NCI-H2081 treated with DMSO at 0.1 percent for 48 hours (cell line): ENCODE measurements at places on chromosomes 12 and 14.

DNA sequence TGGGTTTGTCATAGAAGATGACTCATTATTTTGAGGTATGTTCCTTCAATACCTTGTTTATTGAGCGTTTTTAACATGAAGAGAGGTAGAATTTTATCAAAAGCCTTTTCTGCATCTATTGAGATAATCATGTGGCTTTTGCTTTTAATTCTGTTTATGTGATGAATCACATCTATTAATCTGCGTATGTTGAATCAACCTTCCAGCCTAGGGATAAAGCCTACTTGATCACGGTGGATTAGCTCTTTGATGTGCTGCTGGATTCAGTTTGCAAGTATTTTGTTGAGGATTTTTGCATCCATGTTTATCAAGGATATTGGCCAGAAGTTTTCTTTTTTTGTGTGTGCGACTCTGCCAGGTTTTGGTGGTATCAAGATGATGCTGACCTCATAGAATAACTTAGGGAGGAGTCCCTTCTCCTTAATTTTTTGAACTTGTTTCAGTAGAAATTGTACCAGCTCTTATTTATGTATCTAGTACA is 602.6 kb downstream of the SNAPC1 start:
- no peak for DNase-seq

GRCh38 chr12:28180786-28181185 is 9.5 kb upstream of the CCDC91 start:
- no peak for DNase-seq

DNA sequence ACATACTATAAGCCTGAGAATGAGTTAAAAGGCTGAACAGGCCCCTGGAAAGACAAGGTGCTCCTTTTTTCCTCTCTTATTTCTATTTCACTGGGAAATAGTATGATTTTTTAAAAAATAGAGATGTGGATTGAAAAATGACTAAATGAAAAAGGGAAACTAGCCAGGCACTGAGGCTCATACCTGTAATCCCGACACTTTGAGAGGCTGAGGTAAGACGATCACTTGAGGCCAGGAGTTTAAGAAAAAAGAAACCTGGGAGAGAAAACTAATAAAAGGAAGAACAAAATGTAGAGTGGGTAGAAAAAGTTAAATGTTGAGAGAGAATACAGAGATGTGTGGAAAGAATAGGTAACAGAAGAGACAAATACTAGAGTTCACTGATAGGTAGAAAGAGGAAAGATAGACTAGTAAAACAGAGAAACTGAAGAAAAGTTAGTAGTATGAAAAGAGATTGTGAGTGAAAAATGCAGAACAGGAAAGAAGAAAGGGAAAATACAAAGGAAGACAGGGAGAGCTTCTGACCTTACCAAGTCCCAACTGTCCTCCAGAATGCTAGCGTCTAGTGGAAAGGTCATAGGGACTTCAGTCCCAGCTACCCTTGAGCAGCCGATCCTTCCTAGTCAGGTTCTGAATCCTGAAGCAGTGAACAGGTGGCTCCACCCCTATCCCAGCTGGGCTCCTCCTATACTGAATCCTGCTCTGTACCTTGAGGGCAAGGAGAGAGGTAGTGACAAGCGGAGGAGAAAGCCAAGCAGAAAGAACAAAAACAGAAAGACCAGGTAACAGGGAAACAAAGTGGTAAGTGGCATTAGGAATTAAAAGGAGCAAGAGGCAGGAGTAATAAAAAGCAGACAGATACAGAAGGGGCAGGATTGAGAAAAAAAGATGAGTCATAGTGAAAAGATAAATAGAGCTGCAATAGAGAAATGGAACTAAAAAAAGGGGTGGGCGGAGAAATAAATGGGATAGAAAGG is 7.3 kb downstream of the TMEM116 start:
- no peak for DNase-seq

DNA sequence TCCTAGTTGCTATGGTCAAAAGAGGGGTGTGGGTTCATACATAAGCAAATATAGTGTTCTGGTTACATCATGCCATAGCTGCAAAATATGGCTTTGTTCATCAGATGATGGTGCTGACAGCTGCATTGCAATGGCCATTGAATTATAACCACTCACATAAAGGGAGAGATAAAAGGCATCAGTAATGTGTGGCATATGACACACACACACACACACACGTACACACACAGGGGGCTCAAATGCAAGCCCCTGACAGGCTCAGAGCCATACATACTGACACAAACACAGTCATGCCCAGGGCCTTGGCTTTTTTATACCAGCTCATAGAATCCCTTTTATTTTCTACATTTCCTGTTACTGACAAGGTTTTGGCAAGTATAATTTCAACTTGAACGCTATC is 698.9 kb downstream of the BCL11B start:
- DNase-seq: no peak

- DNase-seq: no peak
Measured at GRCh38 chr12:57040750-57041149, 9.2 kb downstream of the MYO1A start.

DNA sequence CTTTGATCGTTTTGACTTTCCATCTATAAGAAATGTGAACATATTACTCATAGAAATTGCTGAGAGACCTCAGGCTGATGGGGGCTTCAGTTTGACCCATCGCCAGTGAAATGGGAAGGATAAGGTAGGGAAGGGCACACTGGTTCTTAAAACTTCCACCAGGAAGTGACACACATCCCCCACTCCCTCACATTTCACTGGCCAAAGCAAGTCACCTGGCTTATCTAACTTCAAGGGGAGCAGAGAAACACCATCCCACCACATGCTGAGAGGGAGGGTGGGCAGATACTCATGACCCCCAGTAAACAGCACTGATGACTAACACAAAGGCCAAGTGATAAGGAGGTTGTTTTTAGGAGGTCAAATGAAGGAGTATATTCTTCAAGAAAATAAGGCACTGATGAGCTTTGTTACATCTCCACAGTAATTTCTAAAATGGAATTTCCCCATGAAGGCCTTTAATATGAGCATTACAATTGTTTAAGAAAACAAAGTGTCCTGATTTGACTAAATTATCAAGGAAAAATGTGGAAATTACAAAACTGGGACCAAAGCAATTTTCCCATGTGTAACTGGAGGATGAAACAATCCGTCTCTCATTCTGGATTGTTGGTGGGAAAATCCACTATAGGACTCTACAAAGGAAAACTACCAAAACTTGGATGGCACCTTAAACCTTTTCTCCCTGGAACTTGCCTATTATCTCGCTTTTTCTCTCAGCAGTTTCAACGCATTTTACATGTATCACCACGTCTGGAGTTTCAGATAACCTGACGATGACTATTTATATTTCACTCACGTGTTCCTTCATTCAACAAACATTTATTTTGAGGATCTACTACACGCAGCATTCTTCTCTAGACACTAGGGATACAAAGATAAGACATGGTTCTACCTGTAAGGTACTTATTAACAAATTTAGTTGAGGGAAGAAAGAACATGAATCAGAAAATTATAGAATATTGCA is 91.8 kb upstream of the EEA1 start:
- DNase-seq: no peak

DNA sequence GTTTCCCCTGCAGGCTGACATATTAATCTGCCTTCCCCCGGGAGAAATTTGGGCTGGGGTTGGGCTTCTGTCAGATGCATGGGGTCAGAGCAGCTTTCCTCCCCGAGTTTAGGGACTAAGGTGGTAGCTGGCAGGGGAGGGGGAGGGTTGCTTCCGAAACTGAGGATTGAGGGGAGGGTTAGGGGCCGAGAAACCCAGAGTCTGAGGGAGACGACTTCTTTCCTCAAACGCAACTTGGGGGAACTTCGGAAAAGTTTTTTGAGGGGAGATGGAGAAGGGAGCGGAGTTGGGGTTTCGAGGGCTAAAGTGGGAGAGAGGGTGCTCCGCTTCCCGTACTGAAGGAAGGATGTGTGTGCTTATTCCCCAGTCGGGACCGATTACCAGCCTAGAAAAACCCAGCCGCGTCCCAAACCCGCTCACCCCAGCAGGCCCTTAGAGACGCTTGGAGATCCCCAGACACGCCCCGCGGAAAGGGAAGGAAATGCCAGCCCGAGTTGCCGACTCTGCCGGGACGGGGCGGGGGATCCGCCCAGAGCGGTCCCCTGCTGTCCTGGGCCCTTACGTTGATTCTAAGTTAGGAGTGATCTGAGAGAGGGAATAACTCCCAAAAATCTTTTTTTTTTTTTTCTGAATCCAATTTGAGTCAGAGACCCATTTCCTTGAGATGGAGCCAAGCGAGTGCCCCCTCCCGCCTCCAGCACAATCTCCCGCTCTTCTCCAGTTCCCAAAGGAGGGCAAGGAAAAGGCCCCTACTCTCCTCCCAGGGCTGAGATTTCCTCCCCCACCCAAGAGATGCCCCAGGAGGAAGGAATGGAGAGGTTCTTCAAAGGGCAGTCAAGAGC is 61.9 kb downstream of the SMUG1 start:
- DNase-seq: no peak

DNA sequence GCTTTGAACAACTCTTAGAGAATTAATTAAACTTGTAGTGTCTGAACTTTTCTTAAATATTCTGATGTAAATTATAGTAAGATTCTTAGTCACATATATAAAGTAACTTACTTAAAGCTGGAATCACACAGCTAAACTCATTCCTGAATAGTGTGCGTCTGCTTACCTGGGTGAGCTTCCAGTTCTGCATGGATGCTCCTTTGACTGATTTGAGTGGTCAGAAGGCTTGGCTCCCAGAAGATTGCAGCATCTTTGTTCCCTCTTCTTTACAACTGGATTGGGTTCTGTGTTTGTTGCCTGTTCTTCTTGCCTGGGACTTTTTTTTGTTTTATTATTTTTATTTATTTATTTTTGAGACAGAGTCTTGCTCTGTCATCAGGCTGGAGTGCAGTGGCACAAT is 66.5 kb upstream of the ASPG start:
- no peak for DNase-seq

DNA sequence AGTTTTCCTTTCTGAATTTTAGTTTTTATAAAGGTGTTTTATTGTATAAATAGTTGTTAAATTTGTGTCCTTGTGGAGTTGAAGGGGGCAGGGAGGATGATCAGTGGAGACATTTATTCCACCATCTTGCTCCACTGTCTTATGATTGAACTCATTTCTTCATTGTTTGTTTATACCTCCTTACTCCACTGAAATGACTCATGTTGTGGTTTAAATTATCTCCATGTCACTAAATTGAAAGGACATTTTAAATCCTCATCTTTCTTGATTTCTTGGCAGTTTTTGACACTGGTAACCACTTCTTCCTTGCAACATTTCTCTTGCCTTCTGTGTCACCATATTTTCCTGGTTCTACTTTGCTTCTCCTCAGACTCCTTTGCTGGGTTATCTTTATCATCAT is 23.6 kb upstream of the FERMT2 start:
- DNase-seq: no peak

- no peak for DNase-seq
Measured at GRCh38 chr12:115584156-115584555, 693.3 kb downstream of the MED13L start.

- no peak for DNase-seq
Measured at GRCh38 chr12:666066-666465, 2.8 kb upstream of the NINJ2 start.

GRCh38 chr12:34401659-34402227 is 379.4 kb downstream of the ALG10 start:
- no peak for DNase-seq

DNA sequence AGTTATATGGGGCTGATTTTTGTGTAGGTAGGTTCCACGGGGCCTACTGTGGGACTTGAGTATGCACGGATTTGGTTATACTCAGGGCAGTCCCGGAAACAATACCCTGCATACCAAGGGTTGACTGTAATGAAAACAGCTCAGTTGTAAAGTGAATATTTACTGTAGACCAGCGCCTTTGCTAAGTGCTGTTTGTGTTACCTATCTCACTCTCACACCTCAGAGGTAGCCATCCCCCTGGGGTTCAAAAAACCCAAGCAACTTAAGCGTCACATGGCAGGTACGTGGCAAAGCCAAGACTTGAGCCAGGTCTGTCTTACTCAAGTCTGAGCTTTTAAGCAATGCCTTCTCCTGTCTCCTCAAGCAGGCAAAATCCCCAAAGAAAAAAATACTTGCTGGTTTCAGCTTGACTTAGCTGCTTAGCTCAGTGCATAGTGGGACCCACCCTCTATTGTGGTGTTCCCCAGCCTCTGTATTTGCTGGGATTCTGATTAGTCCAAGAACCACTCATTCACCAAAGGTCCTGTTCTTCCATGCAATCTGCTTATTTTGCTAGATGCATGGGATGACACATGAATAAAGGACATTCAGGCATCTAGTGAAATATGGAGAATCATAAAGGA is 34.2 kb upstream of the STRN3 start:
- DNase-seq: no peak

DNA sequence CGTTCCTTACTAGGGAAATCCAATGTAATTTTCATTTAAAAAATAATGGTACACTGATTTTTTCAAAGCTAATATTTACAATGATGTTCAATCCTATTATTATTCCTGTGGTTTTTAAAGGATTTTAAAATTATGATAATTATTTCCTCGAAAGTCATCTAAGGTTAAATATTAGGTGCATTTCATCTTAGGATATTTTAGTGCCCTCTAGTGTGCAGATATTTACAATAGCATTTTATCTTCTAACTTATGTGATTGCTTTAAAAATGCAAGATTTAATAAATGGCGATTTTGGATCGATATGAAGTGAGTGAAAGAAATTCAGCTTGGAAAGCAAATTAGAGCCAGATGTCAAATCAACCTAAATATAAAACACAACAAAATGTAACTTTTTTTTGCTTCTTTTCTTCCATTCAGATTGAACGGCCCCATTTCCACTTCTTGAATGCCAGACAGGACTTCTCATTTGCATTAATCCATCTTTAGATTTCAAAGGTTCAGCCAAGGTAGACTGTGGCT is 293.5 kb downstream of the SLC6A15 start:
- DNase-seq: no peak
